ENCODE measurements at places on chromosomes 2 and 18.

DNA sequence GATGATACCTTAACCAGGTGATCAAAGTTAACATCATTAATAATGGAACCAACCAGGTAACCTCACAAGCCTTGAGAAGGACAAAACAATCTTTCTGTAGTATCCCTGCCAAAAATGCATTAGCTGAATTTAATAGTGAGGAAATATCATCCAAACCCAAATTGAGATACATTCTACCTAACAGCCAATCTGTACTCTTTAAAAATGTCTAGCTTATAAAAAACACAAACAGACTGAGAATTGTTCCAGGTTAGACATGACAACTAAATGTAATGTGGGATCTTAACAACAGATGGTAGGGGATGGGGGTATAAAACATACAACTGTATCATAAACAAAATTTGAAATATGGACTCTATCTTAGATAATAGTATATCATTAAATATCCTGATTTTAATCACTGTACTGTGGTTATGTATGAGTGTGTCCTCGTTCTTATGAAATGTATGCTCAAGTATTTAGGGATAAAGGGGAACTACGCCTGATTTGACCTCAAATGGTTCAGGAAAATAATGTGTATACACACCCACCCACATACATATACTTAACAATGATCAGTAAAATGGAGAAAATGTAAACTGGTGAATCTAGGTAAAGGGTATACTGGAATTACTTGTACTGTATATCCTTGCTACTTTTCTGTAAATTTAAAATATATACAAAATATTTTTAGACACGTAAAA, 1.7 kb downstream of the FANCL start:
- no peak for DNase-seq

GRCh38 chr18:32920796-32921787, 148.3 kb upstream of the KLHL14 start:
- DNase-seq: no peak

DNA sequence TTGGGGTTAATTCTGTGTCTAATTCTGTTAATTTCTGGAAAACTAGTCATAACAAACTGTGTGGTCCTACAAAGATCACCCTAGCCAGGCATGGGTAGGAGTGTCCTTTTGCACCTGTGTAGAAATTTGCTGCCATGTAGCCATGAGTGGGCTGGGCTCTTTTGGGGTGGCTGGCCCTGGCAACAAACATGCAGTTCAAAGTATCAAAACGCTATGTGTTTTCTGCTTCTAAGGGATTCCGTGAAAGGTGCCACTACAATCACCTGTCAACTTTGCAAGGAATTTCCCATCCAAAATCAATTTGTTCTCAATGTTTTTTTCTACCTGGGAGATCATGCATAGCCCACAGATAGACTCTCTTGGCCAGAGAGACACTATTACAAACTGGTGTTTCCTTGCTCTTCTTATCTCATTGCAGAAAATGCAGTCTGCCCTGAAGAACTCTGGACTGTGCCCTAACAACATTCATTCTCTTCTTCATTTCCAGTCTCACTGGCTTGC, 537.7 kb upstream of the ID2 start:
- no peak for DNase-seq

- no peak for DNase-seq
Observed at GRCh38 chr2:17600556-17601204, 60.2 kb downstream of the VSNL1 start.

- no peak for DNase-seq
Observed at GRCh38 chr18:2002604-2003003, 568.7 kb downstream of the METTL4 start.

- no peak for DNase-seq
Observed at GRCh38 chr2:6986912-6987361, 69.7 kb downstream of the RNF144A start.

DNA sequence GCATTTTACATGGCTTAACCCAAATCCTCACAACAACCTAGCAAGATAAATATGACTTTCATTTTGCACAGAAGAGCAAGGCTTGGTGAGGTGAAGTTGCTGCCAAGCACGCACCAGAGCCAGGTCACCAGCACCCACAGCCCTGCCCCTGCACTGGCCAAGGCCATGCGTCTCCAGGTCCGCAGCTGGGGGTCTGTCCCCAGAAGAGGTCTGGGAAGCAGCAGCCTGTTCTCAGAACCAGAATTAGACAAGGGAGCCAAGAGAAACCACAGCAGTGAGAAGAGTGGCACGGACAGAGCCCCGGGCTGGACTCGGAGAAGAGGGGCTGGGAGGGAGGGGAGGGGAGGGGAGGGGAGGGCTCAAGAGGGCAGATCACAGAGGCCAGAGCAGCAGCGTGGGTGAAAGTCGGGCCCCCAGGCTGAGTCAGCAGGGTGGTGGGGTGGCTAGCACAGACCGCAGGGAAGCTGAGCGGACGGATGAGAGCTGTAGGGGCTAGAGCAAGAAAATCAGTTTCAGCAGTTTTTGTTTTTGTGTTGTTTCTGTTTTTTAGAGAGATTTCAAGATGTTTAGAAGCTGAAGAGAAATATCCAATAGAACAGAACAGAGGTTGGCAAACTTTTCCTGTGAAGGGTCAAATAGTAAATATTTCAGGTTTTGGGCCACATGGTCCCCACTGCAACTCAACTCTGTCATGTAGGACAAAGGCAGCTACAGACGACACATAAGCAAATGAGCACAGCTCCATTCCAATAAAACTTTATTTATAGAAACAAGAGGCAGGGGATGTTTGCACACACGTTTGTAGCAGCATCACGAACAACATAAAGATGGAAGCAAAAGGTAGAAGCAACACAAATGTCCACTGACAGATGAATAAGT, 7.4 kb upstream of the MTERF4 start:
- no peak for DNase-seq

DNA sequence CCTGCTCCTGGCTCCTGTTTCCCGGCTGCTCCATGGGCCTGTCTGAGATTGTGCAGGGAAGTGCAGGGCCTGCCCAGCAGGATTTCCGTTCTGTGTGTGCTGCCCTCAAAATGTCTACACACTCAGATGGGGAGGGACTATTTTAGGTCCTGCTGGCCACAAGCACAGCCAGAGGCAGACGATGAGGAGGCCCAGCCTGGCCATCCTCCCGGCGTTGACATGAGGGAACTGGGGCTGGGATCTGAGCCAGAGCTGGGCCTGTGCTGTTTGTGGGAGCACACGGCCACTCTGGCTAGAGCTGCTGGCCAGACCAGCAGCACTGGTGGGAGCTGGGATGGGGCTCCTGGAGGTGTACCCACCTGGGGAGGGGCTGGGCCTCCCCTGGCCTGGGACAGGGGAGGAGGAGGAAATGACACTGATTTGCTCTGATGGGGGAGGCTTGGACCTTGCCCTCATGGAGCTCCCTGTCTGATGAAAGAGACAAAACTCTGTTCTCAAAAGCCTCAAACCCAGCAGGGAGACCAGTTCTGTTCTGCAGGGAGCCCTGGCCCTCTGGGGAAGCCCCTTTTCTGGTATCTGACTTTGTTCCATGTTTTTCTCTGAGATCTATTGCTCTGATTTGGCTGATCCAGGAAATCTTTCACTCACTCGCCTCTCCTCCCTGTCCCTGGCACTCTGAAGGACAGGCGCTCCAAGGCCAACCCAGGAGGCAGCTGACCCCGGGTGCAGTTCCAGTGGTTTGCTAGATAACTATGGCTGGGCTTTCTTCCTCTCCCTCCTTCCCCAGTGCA, 161.8 kb downstream of the DYSF start:
- DNase-seq: no peak

- DNase-seq: no peak
Observed at GRCh38 chr2:113760400-113760799, 4.0 kb upstream of the SLC35F5 start.

All from NCI-H1694 treated with DMSO at 0.1 percent for 48 hours (cell line).